ENCODE measurements at places on chromosomes 5 and 9.

DNA sequence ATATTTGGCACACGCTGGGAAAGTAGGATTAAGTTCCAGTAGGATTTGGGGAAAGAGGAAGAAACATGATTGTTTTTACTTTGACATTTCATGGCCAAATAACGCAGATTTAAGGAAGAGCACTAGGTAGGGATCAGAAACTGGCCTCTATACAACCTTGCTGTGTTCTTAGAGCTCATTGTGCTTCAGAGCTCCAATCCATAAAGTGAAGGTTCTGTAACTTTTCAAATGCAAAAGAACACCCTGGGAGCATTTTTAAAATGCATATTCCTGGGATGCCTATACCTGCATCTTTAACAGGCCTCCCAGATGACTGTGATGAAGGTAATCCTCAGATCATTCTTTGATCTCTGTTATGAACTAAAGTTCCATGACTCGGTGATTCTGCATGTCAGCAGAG, 77.1 kb downstream of the YIPF5 start:
- no peak for DNase-seq

- no peak for DNase-seq
Observed at GRCh38 chr9:69601698-69602097, 70.5 kb downstream of the APBA1 start.

DNA sequence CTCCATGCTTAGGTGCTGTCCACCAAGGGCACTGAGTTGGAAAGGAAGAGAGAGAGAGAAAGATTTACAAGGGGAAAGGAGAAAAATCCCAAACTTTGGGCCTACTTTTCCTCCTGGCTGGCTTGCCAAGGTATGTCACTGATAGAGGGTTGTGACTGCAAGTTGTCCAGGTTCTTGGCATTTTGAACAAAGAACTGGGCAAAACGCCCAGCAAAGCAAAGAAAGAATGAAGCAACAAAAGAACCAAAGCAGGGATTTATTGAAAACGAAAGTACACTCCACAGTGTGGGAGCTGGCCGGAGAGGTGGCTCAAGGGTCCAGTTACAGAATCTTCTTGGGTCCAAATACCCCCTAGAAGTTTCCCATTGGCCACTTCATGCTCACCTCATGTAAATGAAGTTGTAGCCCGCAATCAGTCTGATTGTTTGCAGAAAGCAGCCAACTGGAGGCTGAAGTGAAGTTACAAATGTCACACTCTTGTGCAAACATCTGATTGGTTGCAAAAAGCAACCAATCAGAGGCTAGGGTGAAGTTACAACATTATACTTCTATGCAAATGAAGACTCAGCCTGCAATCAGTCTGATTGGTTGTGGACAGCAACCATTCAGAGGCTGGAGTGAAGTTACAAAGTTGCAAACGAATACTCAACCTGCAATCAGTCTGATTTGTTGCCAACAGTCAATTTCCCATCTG, 263.5 kb downstream of the YTHDC2 start:
- no peak for DNase-seq

- no peak for DNase-seq
Observed at GRCh38 chr9:127555840-127556820, 55.9 kb upstream of the STXBP1 start.

GRCh38 chr9:31188496-31188895, 1195.9 kb upstream of the ACO1 start:
- no peak for DNase-seq

DNA sequence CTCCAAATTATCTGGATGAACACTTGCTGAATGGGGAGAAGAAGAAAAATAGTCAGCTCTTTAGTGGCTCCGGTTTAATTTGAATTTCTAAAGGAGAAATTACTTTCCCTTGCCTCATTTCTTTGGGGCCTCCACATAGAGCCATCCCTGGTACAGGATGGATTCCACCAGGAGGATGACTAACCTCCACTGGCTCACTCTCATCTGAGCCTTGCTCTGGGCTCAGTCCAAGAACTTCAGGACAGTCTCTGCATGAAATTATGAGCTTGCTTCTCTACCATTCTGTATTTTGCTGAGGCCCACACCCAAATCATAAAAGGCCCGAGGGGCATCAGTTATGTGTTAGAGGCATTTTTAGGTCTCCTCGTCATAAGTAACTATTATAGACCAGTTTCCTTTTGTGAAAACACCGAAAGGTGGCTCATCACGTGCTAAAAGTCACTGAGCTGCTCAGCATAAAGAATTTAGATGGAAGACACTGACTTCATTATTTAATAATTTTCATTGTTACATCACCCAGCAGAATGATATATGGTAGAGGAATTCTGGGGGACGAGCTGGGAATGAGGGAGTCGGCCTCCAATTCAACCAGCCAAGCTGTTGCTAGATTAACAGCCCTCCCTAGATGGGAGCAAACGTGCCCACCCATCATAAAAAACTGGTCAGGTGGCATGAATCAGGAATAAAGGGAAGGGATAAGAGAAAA, 222.1 kb downstream of the TARS1 start:
- no peak for DNase-seq

- no peak for DNase-seq
Observed at GRCh38 chr5:543755-544674, 19.8 kb upstream of the SLC9A3 start.

DNA sequence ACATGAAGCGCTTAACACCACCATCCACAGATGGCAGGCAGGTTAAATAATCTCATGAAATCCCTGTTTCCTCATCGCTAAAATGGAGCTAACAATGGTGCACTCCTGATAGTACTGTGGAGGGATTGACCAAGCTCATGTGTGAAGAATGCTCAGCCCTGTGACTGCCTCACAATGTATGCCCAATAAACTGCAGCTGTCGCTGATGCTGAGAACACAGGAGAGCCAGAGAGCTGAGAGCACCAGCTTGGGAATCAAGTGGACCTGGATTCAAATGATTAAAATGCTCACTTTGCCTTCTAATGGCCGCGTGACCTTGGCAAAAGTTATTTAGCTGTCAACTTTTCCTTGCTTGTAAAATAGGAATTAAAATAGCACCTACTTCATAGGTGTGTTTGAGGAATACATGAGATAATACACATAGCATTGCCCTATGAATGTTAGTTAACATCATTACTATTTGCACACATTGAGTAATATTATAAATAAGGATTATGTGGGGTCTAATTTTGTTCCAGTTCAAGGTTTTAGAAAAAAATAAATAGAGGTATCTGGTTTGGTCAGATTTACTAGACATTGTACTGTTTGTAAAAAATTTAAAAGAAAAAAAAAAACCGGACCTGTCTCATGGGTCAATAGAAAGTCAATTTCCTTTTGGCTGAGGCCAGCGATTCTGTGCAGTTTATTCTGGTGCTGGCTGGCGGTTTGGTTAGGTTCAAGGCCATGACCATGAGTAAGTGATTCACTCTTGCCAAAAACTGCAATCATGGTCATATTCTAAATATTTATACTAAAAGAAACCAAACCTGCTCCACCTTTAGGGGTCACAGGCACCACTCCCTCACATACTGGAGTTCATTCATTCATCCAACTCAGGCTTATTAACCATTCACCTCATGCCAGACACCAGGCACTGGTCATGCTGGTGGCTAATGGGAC, 101.3 kb downstream of the SH3TC2 start:
- DNase-seq: no peak

DNA sequence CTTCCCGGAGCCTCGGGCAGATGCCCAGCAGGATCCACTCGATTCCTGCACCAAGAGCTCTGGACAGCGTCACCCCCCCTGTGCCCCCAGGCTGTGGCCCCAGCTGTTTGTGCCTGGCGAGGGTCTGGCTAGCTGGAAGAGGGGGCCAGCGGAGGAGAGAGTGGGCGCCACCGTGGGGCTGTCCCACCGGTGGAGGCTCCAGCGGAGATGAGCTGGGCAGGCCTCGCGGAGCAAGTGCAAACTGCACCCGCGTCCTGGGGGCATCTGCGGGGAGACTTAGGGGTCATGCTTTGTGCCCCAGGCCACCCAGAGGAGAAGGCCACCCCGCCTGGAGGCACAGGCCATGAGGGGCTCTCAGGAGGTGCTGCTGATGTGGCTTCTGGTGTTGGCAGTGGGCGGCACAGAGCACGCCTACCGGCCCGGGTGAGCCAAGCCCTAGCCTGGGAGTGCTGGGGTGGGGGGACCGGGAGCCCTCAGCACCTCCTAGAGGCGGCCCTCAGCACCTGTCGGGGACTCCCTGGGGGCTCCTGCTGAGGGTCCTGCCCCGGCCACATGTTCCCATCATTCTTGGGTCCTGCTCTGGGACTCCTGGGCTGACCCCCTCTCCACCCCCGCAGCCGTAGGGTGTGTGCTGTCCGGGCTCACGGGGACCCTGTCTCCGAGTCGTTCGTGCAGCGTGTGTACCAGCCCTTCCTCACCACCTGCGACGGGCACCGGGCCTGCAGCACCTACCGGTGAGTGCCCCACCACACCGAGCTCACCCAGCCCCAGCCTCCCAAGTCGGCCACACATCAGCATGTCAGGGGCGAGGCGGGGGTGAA, 5.4 kb downstream of the EGFL7 start:
- no peak for DNase-seq

GRCh38 chr5:176823869-176824412, 13.6 kb downstream of the UNC5A start:
- no peak for DNase-seq

- DNase-seq: no peak
Observed at GRCh38 chr9:100346836-100347235, 5.9 kb downstream of the TEX10 start.

DNA sequence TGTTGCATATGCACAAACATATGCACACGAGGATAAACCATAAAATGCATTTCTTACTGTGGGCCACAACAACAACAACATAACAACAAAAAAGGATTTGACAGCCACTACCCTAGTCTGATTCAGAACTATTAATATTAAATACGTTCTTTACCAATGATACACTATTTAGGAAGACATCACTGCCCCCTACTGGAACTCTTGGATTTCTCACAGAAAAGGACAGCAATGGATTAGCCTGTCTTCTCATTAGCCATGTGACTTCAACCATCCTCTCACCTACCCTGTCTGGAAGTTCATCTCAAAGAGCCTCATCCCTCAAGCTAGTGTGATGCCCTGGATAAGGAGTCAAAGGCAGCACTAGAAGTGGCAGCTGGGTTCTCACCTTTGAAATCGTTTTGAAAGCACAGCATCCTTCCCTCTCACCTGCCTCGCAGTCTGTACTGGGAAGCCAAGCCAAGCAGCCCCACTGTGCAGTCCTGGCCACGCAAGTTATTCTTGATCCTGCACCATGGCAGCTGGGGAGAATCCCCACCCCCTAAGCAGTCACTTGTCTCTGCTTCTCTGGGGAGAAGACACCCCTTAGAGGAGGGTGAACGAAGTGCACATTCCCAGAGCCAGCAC, 64.6 kb downstream of the SH3TC2 start:
- DNase-seq: no peak

GRCh38 chr5:592158-592557, 20.0 kb upstream of the CEP72 start:
- DNase-seq: no peak

DNA sequence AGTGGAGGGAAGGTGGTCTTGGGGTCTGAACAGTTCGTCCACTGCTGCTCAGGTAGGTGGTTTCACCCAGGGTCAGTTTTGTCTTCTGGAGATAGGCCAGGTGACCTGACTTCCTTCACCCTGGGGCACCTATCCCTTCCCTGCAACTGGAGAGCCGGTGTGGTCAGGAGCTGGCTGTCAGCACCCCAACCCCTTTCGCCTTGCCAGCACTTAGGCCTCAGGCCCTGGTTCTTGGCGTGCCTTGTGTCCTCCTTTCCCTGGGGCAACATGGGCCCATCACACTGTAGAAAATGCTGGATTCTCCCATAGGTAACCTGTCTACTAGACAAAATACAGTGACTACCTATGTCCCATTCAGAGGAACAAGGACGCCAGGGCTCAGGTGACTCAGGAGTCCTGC, 13.1 kb downstream of the PROP1 start:
- no peak for DNase-seq

DNA sequence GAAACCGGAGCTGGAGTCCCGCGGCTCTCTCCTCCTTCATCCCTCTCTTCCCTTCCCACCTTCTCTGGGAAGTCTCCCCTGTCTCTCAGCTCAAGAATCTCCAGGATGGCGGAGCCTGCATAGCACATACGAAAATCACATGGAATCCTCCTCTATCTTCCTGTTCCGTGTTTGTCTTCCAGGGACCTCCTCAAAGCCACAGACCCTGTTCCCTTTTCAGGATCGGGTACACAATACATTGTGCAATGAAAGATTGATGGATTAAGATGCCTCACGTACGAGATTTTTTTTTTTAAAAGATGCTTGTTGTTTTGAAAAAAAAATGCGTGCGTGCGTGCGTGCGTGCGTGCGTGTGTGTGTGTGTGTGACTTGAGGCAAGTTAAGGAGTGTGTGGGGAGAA, 46.6 kb upstream of the OLFM1 start:
- DNase-seq: no peak

DNA sequence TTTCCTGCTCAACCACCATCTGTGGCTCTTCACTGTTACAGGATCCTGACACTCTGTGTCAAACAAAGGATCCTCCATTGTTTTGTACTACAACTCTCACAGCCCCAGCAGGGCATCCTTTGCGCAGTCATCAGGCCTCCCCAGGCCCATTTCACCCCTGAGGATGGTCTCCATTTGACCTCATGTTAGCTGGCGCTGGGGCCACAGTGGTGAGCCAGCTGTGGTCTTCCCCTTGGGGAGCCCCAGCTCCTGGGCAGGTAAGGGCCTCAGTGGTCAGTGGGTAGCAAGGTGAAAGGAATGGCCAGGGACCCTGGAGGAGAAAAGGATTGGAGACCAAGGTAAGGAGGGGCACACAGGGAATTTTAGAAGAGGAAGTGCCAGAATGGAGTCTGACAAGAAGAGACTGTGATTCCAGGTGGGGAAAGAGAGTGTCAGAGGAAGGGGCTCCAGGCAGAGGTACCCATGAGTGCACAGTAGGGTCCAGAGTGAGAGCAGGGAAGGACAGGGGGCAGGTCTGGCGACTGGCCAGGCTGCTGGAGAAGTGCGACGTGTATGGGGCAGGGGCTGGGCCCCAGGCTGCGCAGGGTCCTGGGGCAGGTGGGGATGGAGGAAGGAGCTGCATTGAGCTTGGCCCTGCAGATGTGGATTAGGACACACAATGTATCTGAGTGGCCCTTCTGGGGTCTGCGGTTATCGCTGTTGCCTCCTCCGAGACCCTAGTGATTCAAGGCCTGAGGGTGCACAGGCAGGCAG, 109.9 kb downstream of the PHF2 start:
- no peak for DNase-seq

- DNase-seq: no peak
Observed at GRCh38 chr5:92364986-92365550, 982.0 kb upstream of the ARRDC3 start.

DNA sequence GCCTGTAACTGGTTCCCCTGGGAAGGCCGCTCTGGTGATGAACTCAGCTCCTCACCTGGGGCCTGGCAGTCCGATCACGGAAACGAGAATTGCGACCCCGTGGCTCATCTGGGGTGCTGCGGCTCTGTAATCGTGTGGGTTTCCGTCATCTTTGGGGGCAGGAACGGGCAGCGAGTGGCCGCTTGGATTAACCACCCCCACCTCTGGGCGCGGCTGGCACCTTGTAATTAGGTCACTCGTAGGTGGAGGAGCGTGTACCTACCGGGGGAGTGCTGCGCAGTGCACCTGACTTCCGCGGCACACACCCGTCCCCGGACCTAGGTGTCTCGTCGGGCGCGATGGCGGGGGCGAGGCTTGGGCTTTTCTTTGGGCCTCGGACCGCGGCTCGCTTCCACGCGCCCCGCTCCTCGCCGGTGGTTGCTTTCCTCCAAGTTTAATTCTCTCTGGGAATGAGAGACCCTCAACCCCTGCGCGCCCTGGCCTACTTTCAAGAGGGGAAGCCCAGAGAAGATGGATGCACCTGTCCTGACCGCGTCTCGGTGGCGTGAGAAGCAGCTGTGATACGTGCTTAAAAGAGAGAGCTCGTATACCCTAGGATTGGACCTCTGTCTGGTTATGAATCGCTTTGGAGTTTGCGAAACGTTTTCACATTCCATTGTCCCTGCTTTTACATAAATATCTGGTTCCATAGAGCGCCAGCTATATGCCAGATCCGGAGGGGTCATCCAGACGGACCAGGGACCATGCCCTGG, 744 bp upstream of the PPP2CA start:
- no peak for DNase-seq
